Nasal cavity respiratory epithelium epithelial cell of viscerocranial mucosa (primary cell): ENCODE measurements at places on chromosomes 1 and 21. TPM values are rescaled to one million over a fixed set of nuclear protein-coding genes. Genes with fewer than 3 reads are reported as not detected.

The PTGS2 gene
- 65.2 and 99.1 TPM in 2 replicates for total RNA-seq

The LIPI gene
- total RNA-seq, result not detected in 2 replicates

The FLAD1 gene
- total RNA-seq, result 49.9 and 57.1 TPM in 2 replicates

The RHD gene
- not detected in 2 replicates for total RNA-seq
